Activated B cell treated with CpG ODN at 0.5 μM for 24 hours (primary cell): ENCODE measurements at places on chromosomes 5 and 9.

DNA sequence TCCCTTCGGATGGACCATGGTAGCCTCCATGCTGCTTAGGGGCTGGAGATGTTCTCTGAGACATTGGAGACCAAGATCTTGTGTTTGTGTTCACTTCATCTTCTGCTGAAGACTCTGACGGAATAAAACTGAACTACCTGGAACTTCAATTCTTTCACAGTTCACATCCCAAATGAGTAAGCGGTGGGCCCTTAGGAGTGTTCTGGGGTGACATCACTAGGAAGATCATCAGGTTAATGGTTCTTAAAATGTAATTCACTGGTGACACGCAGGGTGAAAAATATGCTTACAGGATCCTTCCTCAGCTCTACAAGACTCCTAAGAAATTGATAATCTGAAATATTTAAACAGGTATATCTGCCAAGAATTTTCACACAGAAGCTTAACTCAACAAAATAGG lies 561.5 kb downstream of the SEMA5A start:
- H3K27ac ChIP-seq = no peak overlapping the region
- no peaks in the 10 kb centered on the region for H3K4me1 ChIP-seq
- DNase-seq = no peak
- no peak overlapping the region for H3K4me3 ChIP-seq
- no peaks in the 10 kb centered on the region for H3K36me3 ChIP-seq

DNA sequence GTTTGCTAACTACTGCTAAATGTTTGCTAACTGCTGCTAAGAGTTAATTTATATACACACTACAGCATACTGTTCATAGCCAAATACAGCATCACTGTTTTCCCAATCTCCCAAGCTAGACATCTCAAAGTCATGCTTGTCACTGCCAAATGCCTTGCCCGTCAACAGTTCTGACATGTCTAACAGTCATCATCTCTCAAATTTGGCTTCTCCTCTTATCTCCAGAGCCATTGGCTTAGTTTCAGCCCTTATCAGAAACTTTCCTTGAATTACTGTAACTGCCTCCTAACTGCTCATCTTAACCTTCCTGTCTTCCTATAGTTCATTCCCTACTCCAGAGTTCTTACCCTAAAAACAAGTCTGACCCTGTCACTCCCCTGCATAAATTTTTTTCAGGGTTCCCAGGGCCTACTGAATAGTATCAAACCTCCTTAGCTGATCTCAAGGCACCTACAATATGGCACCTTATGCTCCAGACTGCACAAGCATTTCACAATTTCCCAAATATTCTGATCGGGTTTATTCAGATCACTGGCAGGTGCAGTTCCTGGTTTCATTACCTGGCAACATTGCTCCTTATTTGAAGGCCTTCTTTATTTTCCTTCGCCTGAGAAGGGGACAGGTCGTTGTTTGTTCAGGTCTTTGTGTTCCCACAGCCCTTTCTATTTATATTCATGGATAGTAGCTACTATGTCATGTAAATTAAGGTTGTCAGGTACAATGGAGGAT lies 55.9 kb upstream of the ANKRD55 start:
- no peak overlapping the region for H3K27ac ChIP-seq
- no peak overlapping the region for H3K4me3 ChIP-seq
- no peaks in the 10 kb centered on the region for H3K27me3 ChIP-seq
- DNase-seq = no peak
- H3K36me3 ChIP-seq = no peaks in the 10 kb centered on the region

DNA sequence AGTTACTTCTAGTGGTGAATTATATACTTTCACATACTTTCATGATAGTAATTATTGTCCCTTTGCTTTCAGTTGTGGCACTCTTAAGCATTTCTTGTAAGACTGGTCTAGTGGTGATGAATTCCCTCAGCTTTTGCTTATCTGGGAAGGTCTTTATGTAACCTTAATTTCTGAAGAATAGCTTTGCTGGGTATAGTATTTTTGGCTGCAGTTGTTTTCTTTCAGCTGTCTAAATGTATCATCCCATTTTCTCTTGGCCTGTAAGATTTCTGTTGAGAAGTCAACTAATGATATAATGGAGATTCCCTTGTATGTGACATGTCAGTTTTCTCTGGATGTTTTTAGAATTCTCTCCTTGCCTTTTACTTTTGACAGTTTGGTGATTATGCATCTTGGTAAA lies 41.0 kb downstream of the TMEM38B start:
- no peaks in the 10 kb centered on the region for H3K27me3 ChIP-seq
- H3K4me3 ChIP-seq = no peak overlapping the region
- H3K36me3 ChIP-seq = peaks cover 87% of the 10 kb centered on the region
- H3K27ac ChIP-seq = no peak overlapping the region
- H3K4me1 ChIP-seq = no peaks in the 10 kb centered on the region

- no peaks in the 10 kb centered on the region for H3K27me3 ChIP-seq
- H3K4me3 ChIP-seq = no peak overlapping the region
- DNase-seq = no peak
Observed at GRCh38 chr5:97968346-97968745, 785.3 kb upstream of the RIOK2 start.

GRCh38 chr5:104295991-104296390 lies 733.4 kb upstream of the NUDT12 start:
- no peaks in the 10 kb centered on the region for H3K27me3 ChIP-seq
- DNase-seq = no peak
- H3K27ac ChIP-seq = no peak overlapping the region
- H3K36me3 ChIP-seq = no peaks in the 10 kb centered on the region
- H3K4me3 ChIP-seq = no peak overlapping the region
- no peaks in the 10 kb centered on the region for H3K4me1 ChIP-seq

- no peak overlapping the region for H3K4me3 ChIP-seq
- H3K36me3 ChIP-seq = no peaks in the 10 kb centered on the region
- no peak overlapping the region for H3K27ac ChIP-seq
- DNase-seq = no peak
- H3K27me3 ChIP-seq = peaks cover 8% of the 10 kb centered on the region
- no peaks in the 10 kb centered on the region for H3K4me1 ChIP-seq
Observed at GRCh38 chr9:135277219-135278201, 190.0 kb downstream of the OLFM1 start.
